ENCODE measurements at places on chromosomes 3 and 15.
A peak's percentile ranks its signal among the peaks of the same experiment; 100 is the strongest.

DNA sequence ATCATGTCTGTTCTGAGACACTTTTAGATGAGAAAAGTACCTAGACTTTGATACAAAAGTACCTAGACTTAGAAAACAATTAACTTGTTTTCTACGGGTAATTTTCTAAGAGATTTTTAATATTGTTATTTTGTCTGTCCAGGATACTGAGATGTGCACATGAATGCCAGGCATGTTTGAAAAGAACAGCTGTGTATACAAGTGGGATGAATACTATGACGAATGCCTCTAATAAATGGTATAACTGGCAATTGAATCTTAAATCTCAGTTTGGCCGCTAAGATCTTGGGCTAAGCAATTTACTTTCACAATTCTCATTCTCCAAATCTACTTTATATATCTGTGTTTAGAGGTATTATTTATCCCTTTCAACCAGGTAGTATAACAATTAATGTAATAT, 207.4 kb downstream of the CBLB start:
- DNase-seq = no peak

- DNase-seq = no peak
These were observed 69.6 kb upstream of the CTNNB1 start for GRCh38 chr3:41129731-41130130.

DNA sequence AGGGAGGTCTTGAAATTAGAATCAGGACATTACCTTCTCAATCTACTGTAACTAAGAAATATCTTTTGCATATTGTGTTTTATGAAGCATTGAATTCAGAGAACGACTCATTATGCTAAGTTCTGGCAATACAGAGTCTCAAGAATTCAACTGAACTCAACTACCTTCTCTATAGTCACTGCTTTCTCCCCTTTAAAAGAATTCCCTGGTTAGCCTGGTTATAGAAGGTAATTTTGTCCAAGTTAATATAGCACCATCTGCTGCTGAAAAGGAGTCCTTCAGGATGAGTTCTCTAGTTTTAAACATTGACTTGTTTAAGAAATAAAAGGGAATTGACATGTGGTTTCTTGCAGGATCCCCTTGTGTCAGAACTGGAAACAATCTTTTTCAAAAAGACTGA, 60.2 kb downstream of the IL16 start:
- peak; percentile 56 for DNase-seq

GRCh38 chr3:112048911-112049310, 14.4 kb downstream of the TMPRSS7 start:
- no peak for DNase-seq

GRCh38 chr15:70492240-70493177, 270.8 kb downstream of the UACA start:
- DNase-seq = peak; percentile 98

DNA sequence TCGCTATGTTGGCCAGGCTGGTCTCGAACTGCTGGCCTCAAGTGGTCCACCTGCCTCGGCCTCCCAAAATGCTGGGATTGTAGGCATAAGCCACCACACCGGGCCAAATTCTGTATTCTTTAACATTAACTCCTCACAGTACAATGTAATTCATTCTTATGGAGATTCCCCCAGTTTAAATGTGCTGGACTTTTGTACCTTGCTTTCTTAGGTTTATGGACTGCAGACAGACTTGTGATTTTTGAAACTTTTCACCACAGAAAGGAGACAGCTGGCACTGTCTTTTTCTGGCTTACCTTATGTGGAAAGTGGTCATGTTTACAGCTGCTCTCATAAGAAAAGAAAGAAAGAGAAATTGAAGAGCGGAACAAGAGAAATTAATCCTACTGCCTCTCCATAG, 103.8 kb downstream of the IQCH start:
- no peak for DNase-seq

GRCh38 chr15:47813748-47814384, 96.6 kb downstream of the SEMA6D start:
- DNase-seq = no peak

DNA sequence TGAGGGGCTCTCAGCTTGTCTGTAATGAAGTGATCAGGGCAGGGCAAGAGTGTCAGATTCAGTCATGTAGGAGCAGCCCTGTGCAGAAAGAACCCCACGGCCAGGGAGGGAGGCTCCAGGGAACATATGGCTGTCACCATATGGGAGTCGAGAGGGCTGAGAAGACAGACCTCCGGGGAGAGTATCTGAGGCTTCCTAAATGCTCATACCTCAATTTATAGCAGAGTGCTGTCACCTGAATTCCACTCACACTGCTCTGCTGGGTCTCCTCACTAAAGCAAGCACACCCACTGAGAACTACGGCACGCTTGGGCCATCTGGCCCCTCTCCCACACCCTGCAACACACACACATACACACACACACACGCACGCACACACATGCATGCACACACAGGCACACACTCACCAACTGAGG, 92.3 kb upstream of the TJP1 start:
- DNase-seq = no peak

GRCh38 chr15:72397796-72398588, at the start of gene TMEM202:
TMEM202 (plus strand) TSS chr15:72398305; CDS start chr15:72398327, 22 bp downstream.
- peak; percentile 62 for DNase-seq

- DNase-seq = no peak
These were observed 41.0 kb downstream of the ROBO1 start for GRCh38 chr3:79726786-79727185.

GRCh38 chr15:54094661-54095060, 116.4 kb downstream of the UNC13C start:
- no peak for DNase-seq

DNA sequence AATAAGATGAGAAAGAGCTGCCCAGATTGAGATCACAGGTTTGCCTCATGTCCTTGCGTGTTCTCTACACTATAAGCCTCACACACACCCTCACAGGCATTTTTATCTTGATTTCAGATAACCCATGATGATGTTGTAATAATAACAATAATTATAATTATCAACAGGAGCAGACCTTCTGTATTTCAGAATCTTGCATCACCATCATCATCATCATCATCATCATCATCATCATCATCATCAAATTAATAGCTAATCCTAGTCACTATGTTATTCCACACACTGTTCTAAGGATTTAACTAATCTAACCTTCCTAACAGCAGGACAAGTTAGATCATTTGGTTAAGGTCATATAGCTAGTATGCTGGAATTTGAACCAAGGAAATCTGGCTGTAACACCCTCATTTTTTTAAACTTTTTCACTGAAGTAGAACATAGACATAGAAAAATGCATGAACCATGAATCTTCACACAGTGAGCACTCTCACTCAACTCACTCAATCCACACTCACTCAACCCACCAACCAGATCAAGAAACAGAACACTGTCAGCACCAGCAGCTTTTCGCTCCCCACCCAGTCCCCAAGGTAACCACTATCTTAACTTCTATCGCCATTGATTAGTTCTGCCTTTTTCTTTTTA, 1.8 kb upstream of the SH2D7 start:
- no peak for DNase-seq

DNA sequence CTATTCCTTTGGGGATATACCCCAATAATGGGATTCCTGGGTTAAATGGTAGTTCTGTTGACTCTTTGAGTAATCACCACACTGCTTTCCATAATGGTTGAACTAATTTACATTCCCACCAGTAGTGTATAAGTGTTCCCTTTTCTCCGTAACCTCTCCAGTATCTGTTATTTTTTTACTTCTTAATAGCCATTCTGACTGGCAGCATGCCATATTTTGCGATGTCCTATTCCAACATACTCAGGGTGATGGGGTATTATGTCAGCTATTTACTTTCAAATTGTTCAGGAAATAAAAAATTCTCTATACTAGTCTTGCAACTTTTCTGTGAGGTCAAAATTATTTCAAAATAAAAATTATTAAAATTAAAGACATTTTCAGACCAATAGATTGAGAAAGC, 9.1 kb upstream of the PARP14 start:
- DNase-seq = no peak

GRCh38 chr3:120163026-120163425, 68.8 kb upstream of the GSK3B start:
- DNase-seq = no peak

DNA sequence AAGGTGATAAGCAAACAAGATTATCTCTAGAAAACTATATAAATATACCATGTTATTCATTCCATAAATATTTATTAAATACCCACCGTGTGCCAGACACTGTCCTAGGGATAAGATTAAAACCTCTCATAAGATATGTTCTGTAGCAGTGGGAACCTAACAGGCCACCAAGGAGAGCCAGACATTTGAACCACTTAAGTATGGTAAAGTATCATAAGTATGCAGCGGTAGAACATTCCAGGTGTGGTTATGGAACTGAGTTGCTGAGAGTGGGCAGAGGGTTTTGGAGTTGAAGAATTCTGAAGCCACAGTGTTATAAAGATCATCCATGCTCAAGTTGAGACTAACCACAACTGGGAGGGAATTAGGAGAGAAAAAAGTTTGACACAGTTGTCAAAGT, 14.7 kb downstream of the FILIP1L start:
- DNase-seq = no peak

- no peak for DNase-seq
These were observed 114.9 kb downstream of the MCTP2 start for GRCh38 chr15:94346282-94346681.

DNA sequence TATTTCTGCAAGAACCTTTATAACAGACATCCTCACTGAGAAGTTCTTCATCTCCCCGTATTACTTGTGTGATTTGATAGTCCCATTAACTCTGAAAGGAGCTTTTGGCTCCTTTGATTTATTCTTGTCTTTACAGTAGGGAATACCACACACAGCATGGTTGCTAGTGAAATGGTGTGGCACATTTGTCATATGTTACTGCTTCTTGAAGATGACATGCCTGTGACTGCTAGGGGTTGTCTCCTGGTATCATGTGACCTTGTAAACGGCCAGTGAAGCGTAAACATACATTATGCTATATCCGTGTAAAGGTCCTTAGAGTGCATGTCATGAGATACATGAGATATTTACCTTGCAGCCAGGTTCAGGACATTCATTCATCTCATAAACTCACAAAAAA, 197.9 kb downstream of the RYR3 start:
- DNase-seq = no peak

DNA sequence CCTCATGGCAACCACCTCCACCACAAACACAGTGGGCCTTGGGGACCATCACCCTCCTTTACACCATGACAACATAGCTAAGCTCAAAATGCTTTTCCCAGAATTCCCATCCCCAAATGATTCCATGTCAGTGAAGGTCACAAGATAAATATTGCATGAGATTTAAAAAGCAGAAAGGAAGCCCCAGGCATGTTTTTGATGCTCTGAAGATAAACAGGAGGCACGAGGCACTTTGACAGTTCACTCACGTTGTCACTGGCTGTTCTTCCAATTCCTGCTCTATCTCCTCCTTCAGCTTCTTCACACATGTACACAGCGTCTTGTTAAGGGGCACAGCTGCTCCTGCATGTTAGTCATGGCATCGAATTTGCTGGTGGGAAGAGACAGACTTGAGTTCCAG, 180.4 kb downstream of the STAC start:
- no peak for DNase-seq

GRCh38 chr15:89043031-89044002, 44.9 kb upstream of the ABHD2 start:
- no peak for DNase-seq

DNA sequence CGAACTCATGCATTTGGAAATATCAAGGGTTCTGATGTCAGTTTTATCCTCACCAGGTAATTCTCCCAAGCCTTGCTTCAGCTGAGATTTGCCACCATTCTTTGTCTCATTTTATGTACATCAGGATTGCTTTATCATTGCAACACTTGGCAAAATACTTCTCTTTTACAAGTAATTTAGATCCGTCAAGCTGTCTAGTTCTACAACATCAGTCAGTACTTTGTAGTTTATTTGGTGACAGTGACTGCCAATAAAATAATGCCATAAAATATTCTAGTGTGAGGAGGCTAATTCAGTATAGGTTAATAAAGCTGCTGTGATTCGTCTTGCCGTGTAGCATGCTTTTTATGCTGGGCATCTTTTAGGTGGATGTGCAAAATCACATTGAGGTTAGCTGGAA, 565.3 kb upstream of the SGO1 start:
- DNase-seq = no peak

DNA sequence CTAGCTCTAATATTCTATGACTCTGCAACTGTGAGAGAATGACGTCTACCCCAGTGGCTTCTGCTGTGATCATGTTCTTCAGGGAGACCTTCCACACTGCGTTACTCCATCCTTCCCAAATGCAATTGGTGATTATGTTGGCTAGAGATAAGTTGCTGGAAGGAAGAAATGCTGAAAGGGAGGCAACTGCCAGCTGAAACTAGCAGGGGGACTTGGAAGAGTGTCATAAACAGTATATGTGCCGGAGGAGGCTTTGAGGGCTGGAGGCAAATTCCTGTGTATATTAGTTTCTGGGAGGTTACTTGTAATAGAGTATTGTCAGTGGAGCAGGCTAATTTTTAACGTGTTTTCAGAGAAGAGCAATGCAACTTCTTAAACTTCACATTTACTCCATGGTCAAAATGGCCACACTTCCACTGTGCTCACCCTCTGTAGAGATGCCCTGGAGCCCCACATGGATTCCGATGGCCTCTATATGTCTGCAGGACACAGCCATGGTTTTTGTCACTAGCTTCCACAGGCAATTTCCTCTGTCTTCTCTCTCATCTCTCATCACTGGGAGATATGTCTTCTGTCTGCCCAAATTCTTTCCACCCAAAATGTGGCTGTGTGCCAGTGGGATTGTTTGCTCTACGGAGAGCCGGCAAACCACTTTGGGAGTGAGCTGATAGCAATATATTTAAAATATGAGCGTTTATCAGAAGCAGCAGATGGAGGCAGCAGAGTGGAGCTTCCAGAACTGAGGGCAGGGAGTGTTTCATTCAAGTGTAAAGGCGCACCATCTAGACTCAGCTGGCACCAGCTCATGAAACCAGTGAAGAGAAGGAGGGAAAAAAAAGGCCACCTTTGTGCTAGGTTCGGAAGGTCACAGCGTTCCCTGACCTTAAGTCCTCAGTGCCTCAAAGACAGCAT, 13.3 kb upstream of the CD47 start:
- no peak for DNase-seq

DNA sequence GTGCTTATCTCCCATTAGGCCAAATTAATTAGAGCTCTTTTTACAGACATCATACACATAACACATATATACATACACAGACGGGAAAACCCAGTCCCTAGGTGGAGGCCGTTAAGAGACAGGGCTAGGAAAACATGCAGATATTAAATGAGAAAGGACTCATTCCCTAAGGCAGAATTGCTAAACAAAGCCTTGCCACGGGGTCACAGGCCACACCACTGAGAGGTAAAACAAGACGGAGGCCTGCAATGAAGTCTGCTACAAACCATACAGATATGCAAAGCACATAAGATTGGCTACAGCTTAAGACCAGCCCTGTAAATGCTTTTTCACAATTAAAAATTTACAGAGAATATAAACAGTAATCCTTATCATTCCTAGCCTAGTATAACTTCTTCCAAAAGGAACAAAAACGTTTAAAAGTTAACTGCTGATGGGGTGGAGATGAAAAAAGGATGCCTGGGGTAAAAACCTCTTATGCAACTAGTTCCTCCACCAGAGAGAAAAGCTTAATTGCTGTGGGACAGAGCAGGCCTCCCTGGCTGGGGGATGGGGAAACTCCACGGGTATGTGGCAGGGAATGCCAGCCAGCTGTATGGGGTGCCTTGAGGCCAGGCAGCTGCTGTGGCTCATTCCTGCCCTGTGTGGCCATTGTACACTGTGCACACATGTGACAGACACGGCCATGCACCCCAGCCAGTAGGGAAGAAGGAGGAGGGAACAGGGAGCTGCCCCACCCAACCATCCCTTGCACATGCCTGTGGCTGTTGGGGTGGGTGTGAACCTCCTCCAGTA, 481.4 kb upstream of the LMCD1 start:
- no peak for DNase-seq

GRCh38 chr3:196440041-196440537, 7.9 kb upstream of the UBXN7 start:
- no peak for DNase-seq

- no peak for DNase-seq
These were observed 230.2 kb upstream of the EIF1B start for GRCh38 chr3:40079203-40079846.
